ENCODE measurements at places on chromosomes 5 and 9.

GRCh38 chr5:39608024-39608423 is 183.2 kb upstream of the DAB2 start:
- DNase-seq = no peak

DNA sequence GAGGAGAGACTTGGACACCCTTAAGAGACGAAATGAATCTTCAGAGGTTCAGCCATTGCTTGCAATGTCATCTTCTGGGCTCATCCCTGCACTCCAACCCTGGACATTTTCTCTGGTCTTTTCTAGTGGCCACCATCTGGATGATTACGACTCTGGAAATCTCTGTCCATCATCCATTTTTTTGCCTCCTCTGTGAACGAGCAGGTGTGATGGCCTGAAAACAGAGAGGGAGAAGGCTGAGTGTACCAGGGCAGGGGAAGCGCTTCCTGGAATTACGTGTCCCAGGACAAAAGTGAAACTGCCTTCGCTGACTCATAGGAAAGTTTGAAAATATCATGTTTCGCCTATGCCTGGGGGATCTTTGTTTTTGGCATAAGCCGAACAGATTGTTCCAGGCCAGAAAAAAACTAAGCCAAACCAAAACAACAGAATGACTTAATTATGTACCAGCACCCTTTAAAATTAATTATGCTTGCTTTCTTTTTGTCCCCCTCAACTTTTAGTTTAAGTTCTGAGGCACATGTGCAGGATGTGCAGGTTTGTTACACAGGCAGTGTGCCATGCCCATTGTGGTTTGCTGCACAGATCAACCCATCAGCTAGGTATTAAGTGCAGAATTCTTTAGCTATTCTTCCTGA is 31.9 kb downstream of the ANKRD33B start:
- no peak for DNase-seq

DNA sequence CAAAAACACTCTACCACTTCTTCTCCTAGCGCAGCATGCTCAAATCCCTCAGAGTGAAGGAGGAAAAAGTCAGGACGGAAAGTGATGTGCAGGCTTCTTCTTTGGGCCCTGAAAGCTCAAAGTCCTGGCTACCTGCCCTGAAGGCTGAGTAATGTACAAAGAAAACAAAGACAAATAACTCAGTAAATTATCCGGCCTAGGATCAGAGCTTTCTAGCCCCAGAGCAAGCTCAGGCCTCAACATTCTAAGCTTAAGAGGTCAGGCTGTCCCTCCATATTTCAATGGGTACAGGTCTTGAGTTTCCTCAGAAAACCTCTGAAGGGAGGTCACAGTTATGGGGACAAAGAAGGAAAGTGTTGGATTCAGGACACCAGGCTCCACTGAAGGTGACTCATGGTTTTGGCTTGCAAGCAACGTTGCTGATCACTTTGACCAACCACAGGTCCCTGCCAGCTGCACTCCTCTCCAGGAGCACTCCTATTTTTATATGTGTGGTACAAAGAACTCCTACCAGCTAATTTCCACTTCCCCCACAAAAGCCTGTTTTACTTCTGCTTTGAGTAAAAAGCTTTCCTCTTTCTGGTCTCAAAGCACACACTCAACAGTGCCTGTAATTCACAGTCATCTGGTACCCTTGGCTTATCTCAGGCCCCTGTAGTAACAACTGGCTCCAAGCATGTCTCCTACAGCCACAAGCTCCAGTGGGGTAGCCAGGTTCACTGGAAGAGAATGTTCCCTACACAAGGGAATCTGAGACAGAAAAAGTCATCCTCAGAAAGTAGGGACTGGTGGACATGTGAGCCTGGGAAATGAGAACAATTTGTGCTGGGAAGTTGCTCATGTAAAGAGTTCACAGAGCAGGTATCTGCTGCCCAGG is 115.7 kb downstream of the UGCG start:
- DNase-seq = peak; percentile 35

- no peak for DNase-seq
These were observed 39.5 kb upstream of the PHF2 start for GRCh38 chr9:93536874-93537273.

GRCh38 chr9:63817622-63818518 is 1467.1 kb downstream of the FOXD4L5 start:
- no peak for DNase-seq

DNA sequence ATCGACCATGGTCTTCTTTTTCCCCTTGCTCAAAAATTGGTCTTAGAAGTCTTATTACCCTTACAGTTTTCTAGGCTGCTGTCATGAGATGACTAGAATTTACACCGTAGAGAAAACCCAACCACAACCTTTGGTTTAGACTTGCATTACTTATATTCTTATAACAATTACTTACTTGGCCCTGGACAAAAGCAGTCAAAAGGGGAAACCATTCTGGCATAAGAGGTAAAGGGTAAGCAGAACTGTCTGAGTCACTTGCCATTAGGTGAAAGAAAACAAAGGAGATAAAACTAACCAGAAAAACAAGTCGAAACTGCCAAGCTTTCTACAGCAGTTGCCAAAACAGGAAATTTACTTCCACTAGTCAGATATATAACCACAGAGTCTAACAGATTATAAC is 17.9 kb downstream of the TMEM245 start:
- DNase-seq = no peak

DNA sequence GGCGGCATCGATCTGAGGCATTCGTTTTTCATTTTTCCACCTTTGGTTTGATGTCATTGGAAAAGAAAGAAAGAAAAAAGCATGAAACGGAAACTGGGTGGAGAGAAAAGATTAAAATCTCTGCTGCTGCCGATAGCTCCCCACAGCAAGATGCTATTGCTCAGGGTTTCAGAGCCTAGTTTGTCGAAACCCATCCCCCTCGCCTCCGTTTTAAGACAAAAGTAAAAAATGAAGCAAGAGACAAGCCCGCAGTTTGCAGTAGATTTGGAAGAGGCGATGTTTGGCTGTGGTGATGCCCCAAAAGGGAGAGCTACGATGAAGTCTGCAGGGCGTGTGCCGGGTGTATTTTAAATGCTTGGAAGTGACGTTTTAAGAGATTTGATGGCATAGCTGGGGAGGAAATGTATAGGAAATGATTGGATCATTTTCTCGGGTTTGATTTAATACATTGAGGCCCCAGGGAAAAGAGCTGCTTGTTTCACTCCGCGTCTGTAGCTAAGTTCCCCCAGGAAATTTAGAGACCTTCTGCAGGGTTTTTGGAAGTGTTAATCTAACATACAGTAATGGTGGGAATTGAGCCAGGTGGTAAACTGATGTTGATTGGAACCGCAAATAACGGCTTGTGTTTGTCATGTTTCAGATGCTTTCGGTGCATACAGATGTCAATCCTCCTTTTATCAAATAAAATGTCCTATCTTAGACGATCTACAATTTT is 909 bp downstream of the NDFIP1 start:
- DNase-seq = peak; percentile 44

GRCh38 chr9:76796296-76796695 is 32.1 kb downstream of the PCA3 start:
- DNase-seq = no peak
